ENCODE measurements at places on chromosomes 13 and 19.

- DNase-seq: peak; percentile 63
These were observed 9.6 kb downstream of the KHSRP start for GRCh38 chr19:6414793-6415590.

DNA sequence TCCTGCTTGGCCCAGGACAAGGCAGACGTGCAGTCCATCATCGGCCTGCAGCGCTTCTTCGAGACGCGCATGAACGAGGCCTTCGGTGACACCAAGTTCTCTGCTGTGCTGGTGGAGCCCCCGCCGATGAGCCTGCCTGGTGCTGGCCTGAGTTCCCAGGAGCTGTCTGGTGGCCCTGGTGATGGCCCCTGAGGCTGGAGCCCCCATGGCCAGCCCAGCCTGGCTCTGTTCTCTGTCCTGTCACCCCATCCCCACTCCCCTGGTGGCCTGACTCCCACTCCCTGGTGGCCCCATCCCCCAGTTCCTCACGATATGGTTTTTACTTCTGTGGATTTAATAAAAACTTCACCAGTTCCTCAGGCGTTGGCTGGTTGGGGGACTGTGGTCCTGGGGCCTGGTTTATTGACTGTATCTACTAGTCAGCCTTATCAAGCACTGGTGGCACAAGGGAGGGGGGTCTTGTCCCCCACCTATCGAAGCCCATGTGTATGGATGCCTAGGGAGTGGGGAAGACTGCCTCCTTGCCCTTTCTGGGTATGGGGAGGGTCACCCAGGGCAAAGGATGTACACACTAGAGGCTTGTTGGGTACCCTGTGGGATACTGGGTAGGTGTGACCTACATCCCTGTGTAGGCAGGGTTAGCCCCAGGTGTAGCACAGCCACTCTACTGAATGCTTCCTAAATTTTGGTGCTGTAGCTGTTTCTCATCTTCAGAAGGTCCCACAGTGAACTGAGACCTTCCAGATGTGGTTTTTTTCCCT is 4.4 kb downstream of the CHMP2A start:
- no peak for DNase-seq

GRCh38 chr19:33208904-33209849 is 15.0 kb downstream of the LRP3 start:
- peak; percentile 59 for DNase-seq

DNA sequence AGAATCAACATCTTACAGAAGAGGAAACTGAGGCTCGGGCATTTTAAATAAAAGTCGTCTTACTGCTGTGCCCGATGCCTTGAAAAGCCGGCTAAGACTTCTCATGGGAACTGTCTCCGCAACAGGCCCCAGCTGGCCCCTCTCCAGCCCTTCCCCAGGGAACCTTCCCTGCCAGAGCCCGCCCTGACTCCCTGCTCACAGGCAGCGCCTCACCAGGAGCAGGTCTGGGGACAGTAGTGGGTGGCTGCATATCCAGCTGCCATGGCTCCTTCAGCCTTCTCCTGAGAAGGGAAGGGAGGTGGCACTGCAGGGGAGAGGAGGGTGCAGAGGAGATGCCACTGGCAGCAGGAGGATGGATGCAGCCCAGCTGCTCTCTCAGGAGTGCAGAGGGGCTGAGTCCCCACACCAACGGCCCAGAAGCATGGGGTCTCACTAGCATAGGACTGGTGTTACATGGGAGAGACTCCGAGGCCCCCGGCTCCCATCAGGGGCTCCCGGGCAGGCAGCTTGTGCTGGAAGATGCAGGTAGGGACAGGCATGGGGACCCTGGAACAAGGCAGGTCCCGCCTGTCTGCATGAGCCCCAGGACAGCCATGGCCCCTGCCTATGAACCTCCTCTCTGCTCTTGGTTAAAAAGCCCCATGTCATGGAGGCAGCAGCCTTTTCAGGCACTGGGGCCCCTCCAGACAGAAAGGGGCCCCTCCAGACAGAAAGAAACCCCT is 216.4 kb upstream of the SGCG start:
- DNase-seq: no peak

DNA sequence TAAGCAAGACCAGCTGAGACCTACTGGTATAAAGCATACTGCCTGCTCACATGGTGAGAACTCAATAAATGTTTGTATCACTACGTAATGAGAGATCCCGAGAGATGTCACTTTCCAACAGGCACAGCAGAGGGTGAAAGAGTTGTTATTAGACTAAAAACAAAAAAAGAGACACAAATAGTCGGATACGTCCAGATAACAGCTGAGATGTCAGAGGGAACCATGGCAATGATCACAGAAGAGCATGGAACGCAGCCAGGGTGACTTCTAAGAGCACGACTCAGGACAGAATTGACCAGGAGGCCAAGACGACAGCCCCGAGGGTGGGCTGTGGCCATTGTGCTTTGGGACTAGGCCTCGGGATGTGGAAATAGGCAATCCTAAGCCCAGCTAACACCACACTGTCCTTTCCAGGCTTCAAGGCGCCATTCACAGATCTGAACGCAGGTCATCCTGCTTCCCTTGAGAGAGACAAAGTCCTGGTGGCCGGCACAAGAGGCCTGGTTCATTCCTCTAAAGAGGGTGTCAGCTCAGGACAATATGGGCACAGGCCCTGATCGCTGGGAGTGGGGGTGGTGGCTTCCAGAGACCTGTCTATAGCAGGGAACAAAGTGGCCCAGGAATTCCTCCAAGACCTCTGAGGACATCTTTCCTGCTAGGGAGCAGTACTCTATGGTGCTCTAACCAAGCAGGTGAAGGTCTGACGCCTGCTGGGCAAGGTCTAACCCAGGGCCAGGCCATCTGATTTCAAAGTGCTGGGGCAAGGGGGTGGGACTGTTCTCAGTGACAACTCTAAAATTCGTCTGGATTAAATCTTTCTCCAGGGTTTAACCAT is 3.2 kb downstream of the SH3GL1 start:
- peak; percentile 53 for DNase-seq

GRCh38 chr19:632579-633067 is 714 bp downstream of the POLRMT start:
- DNase-seq: no peak

GRCh38 chr13:24866488-24866887 is 102.5 kb downstream of the RNF17 start:
- DNase-seq: no peak

DNA sequence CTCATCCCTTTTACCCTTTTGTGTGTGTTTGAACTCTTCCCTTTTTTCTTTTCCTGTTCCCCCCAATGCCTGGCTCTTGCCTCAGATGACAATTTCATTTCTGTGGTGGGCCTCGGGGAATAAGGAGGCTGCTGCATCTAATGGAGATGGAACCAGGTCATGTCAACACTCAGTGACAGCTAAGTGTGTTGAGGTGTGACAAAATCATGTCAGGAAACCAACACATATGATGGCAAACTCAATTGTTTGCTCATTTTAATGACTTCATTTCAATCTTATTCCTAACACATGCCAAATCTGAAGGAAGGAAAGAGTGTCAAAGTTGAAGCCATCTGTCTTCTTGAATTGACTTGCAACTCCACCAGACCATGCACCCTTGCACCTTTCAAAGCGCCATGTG is 36.7 kb downstream of the TNFSF11 start:
- DNase-seq: no peak

DNA sequence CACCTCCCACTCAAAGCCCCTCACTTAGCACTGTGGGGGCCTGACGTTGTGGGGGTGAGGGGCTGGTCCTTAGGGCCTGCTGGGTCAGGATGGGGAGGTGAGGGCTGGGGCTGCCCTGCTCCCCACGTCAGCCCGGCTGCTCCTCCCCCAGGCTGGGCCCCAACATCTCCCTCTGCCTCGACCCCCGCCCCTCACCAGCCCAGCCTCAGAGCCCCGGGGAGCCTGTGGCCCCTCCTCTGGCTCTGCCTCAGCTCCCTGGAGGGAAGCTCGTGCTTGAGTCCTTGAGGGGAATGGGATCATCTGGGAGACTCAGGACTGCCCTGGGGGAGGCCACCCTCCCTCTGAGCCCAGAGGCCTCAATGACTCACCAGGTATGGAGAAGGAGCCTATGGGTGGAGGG is 6.8 kb downstream of the LILRA4 start:
- no peak for DNase-seq

DNA sequence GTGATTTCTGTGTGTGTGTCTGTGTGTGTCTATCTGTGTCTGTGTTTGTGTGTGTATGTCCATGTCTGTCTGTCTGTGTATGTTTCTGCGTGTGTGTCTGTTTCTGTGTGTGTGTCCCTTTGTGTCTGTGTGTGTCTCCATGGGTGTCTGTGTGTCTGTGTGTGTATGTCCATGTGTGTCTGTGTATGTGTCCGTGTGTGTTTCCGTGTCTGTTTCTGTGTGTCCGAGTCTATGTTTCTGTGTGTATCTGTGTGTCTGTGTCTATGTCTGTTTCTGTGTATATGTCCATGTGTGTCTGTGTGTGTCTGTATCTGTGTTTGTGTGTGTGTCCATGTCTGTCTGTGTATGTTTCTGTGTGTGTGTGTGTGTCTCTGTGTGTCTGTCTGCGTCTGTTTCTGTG is 276.3 kb upstream of the SOX1 start:
- no peak for DNase-seq

- DNase-seq: no peak
These were observed 2.3 kb downstream of the DYRK1B start for GRCh38 chr19:39831679-39832078.

GRCh38 chr13:26719356-26719945 is 41.1 kb downstream of the GPR12 start:
- DNase-seq: no peak

- DNase-seq: no peak
These were observed at the start of gene KLK12 for GRCh38 chr19:51034704-51035103. TSS of gene KLK12 (minus strand) at chr19:51035002. CDS start at chr19:51034621, 381 bp downstream.

- no peak for DNase-seq
These were observed 65.6 kb downstream of the IRS2 start for GRCh38 chr13:109720758-109721184.

- DNase-seq: peak; percentile 99
These were observed 338 bp upstream of the UBE2M start for GRCh38 chr19:58558623-58559274.

DNA sequence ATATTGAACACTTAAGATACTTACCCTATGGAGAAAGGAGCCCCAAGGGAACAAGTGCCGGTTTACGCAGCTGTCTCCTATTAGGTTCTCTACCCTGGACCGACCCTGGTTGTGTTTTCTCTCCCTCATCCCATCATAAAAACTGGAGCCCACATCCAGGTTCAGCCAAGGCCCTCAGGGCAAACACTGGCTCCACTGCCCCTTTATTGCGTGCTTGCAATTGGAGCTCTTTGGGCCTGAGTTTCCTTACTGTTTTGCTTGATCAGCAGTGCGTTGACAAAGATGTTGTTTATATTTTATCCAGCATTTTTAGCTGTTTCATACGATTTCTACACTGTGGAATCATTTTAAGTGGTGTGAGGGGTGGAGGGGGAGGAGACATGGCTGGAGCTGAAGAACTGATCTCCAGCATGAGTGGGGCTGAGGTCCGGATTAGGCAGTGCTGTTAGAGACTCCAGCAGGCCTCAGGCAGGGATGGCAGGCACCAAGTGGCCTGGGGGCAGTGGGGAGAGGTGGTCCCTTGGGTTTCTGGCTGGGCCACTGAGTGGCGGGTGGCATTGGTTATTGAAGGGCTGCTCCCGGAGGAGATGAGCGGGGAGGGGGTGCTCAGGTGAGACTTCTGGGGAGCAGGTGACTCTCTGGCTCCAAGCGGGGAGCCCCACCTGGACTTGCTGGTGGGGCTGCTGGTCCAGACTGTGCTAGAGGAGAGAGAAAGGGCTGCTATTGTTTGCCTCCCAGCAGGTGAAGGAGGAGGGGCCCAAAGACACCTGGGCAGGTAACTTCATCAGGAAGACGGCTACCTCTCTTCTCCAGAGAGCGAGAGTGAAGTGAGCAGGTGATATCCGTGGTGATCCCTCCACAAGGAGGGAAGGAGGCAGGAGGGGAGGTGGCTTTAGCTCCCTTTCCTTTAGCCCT is 62.4 kb upstream of the RNF113B start:
- DNase-seq: no peak

DNA sequence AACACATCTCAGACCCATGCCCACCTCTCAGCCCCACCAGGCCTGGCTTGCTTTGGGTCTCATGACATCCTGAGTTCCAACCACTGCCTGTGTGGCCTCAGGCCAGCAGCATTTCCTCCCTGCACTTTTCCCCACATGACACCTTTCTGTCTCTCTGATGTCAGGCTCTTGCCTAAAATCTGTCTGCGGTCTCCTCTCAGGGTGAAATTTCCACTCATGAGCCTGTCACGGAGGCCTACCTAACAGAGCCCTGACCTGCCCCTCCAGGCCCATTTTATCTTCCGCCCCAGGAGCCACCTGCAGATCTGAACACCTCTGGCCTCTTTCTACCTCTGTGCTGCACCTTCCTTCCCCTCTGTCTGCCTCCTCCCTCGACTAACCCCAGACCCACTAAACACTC is 93.5 kb downstream of the ZDHHC20 start:
- no peak for DNase-seq

GRCh38 chr13:73307481-73307880 is 248.7 kb downstream of the KLF5 start:
- DNase-seq: no peak

DNA sequence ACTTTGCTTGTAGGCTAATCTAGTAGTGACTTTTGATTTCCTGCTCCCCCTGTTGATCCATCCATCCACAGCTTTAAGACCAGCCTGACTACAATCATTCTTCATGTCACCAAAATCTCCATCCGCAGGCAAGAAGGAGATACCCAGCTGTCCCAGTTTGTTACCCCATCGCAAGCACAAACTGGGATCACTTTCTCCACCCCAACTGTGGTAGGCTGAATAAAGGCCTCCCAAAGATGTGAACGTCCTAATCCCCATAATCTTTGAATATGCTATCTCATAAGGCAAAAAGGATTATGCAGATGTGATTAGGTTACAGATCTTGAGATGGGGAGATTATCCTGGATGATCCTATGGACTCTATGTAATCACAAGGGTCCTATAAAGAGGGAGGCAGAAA is 202.0 kb downstream of the ENOX1 start:
- no peak for DNase-seq

- no peak for DNase-seq
These were observed 42.8 kb downstream of the ATP11A start for GRCh38 chr13:112732679-112733078.

DNA sequence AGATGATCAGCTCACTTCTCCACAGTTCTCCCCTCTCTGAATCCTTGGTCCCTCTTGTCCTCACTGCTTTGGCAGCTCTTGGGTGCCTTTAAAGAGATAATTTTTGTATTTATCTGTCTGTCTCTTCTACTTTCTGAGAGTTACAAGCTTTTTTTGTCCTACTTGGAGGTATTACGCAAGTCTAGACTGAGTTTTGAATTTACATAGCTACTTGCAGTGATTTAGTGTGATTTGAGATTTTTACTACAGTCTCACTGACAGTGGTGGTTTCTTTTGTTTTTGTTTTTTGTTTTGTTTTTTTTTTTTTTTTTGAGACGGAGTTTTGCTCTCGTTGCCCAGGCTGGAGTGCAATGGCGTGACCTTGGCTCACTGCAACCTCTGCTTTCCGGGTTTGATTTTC is 22.1 kb downstream of the URI1 start:
- no peak for DNase-seq
